ENCODE measurements at places on chromosomes 6 and 20.

DNA sequence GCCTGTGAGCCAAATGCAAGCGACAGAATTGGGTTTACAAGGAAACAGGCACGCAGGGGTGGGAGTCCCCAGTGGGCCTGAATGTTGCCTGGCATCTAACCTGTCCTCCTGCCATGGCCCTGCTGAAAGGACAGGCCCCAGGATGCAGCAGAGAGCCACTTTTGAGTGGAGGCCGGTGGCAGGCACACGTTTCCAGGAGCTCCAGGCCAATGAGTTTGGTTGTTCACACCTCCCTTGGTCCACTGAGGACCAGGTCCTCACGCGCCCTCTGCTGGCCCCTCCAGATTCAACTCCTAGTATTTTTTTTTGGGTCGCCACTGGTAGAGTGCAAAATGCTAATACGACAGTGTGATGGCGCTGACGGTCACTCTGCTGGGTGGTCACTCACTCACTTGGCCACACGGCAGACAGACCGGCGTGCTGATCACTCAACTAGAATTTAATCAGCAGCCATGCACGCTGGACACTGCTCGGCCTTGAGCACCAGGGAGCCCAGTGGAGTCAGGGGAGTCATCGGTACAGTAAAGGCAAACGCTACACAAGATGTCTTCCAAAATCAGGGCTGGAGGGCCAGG, 81.7 kb upstream of the NFATC2 start:
- no peak for DNase-seq

DNA sequence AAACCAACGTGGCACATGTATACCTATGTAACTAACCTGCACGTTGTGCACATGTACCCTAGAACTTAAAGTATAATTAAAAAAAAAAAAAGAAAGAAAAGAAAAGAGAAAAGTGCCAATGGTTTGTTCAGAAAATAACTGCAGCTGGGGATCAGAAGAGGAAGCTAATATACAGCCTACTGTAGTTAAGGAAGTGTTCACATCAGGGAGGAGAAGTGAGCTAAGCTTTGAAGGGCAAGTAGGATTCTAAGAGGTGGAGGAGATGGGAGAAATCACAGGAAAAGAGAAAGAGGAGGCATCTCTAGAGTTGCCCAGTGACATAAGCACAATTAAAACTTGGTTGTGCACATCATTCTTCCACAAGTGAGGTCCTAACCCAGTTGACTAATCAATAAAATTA, 214.4 kb upstream of the DTNBP1 start:
- DNase-seq = no peak

DNA sequence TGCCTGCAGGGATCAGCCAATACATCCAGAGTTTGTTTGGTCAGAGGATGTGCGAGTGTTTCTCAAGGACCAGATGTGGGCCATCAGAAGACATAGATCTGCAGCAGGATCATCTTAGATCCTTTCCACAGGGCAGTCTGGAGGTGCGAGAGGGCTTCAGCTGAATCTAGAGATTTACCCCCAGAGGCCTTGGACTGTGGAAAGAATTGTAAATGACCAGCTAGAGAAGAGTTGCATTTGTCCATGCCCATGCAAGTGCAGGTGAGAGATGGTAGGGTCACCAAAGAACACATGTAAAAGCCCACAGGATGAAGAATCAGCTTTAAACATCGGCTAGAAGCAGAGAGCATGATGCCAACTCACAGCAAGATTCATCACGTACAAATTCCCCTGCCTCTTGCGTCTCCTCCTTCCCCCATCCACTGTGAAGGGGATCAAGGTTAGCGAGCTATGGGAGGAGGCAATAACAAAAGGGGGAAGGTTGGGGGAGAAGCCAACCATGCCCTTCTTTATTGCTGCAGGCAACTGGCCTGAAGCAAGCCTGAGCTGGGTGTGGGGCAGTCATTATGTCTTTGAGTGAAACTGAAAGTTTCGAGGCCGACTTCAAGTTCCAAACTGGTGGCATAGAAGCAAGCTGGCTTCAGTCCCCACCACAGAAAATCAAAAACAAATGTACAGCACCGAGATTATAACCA, 83.5 kb downstream of the SCML4 start:
- DNase-seq = no peak

DNA sequence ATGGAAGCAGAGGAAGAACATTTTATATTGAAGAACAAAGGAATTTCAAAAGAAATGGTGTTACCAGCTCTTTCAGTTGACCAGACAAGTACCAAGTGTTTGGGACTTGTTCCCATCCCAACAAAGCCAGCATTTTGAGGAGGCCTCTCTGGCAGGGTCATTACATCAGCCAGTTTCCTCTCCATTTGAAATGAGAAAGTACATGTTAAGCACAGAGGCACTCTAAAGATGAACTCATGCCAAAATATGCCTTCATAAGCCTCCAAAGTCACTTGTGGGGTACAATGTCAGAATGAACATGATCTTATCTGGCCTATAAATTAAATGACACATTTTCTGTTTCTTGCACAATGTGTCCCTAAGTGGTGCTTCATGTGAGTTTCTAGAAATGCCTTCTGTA, 223.9 kb downstream of the PRL start:
- DNase-seq = no peak

DNA sequence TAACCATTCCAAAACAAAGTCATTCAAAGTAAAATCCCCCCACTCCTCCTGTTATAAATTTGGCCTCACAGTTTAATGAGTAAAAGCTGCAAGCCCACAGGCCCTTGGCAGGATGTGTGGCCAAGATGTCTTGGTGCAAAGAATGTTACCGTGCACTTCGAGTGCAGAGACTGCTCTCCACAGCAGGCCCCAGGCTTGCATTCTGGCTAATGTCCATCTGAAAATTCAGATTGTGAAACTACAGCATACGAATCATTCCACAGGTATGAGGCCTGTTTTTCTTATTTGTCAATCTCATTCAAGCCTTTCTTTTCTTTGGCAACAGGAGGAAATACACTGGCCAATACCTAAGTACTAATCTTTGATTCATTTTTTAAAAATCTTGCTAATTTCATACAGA, 7.1 kb downstream of the RPS6KA2 start:
- peak; percentile 98 for DNase-seq

Measured in BJ (cell line).